ENCODE measurements at places on chromosomes 11 and 22. TPM values are rescaled to one million over a fixed set of nuclear protein-coding genes. Genes with fewer than 3 reads are reported as not detected.
A peak's percentile ranks its signal among the peaks of the same experiment; 100 is the strongest.

GRCh38 chr22:47071807-47072641 lies 309.6 kb downstream of the TBC1D22A start:
- no peak for DNase-seq

GRCh38 chr11:128825050-128825784 lies 41.9 kb downstream of the KCNJ1 start:
- no peak for DNase-seq

GRCh38 chr22:27823221-27823620 lies 21.7 kb upstream of the MN1 start:
- DNase-seq, result no peak

- DNase-seq, result no peak
These were observed 5.7 kb upstream of the ANO1 start for GRCh38 chr11:70072461-70072860.

GRCh38 chr11:6654281-6655019 lies 1.2 kb downstream of the DCHS1 start:
- DNase-seq, result peak; percentile 57

GRCh38 chr11:67274768-67275605 lies 8.7 kb downstream of the GRK2 start:
- peak; percentile 59 for DNase-seq

DNA sequence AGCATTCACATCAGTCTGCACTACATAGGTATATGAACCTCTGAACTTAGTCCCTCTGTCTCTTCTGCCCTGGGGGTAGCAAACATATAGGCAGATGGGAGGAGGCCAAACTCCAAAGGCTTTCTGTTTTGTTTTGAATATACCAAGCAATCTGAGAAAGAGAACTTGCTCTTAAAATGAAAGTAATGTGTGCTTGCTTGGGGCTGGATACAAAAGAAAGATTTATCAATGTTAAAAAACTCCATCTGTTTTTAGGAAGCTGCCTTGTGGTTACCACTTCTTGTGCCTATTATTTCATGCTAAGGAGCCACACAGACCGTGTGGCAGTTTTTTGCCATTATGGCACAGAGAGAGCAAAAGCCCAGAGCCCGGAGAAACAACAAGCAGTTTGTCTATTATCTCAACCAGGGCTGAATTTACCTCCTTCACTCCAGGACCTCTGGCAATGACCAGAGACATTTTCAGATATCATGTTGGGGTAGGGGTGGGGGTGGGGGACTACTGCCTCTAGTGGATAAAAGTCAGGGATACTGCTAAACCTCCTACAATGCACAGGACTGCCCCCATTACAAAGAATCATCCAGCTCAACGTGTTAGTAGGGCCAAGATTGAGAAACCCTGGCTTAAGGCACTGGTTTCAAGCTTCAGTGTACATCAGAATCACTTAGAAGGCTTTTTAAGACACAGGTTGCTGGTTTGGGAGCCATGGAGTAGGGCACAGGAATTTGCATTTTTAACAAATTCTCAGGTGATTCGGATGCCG lies 124.2 kb downstream of the APIP start:
- no peak for DNase-seq

GRCh38 chr11:19474954-19475721 lies 234.4 kb upstream of the E2F8 start:
- no peak for DNase-seq

- DNase-seq, result no peak
These were observed 4.2 kb downstream of the CLDN5 start for GRCh38 chr22:19520007-19520406.

DNA sequence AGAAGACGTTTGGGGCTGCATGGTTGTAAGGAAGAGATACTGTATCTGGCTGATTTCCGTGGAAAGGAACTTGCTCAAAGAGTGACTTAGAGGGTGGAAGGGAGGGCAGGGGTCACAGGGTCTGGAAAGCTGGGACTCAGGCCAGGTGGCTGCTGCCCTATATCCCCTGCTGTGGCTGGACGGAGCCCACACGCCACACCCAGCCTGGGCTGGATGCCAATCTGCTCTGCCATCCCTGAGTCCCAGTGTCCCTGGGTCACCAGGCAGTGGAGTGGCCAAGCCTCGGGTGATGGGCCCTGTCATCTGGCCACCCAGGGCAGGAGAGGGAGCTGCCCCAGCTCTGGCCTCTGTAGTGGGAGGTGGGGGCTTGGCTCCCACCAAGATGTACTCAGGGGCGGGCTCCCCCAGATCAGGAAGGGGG lies 26.5 kb upstream of the KRTAP5-7 start:
- DNase-seq, result no peak

DNA sequence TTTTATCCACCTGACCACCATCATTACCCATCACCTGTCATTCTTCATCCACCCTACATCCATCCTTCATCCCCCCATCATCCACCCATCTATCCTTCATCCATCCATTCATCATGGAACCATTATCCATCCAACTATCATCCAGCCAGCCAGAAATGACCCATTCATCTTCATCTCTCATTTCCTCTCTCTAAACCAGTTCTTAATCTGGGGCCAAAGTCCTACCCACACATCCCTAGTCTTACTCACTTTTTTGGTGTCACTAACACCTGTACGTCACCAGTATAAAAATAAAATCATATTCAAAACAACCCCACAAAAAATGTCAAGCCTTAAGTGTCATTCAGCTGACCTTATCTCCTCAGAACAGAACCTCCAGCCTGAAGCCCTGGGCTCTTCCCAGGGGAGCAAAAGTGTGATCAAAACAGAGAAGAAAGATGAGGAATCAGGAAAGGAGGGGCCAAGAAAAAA lies 12.3 kb downstream of the SPI1 start:
- DNase-seq, result no peak

DNA sequence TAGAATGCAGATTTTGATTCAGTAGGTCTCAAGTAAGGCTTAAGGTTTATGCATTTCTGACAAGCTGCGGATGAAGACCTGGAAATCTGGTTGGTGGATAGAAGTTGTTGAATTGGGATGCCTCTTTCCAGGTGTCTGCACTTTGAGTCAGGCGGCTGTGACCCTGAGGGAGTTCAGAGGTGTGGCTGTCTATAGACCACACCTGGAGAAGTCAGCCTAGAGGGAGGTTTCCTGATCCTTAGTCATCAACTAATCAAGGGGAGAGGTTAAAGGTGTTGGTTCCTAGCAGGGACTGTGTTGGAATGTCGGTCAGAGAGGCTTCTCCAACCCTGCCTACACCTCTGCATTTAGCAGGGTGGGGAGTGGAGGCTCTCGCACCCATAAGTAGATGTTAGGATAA lies 8.0 kb downstream of the GLB1L2 start:
- DNase-seq, result no peak

GRCh38 chr11:114039551-114039950 lies 20.0 kb upstream of the ZBTB16 start:
- DNase-seq, result no peak

GRCh38 chr11:70540196-70540595 lies 141.9 kb downstream of the CTTN start:
- DNase-seq, result no peak

- DNase-seq, result no peak
These were observed 20.6 kb downstream of the PRR5 start for GRCh38 chr22:44722611-44723010.

DNA sequence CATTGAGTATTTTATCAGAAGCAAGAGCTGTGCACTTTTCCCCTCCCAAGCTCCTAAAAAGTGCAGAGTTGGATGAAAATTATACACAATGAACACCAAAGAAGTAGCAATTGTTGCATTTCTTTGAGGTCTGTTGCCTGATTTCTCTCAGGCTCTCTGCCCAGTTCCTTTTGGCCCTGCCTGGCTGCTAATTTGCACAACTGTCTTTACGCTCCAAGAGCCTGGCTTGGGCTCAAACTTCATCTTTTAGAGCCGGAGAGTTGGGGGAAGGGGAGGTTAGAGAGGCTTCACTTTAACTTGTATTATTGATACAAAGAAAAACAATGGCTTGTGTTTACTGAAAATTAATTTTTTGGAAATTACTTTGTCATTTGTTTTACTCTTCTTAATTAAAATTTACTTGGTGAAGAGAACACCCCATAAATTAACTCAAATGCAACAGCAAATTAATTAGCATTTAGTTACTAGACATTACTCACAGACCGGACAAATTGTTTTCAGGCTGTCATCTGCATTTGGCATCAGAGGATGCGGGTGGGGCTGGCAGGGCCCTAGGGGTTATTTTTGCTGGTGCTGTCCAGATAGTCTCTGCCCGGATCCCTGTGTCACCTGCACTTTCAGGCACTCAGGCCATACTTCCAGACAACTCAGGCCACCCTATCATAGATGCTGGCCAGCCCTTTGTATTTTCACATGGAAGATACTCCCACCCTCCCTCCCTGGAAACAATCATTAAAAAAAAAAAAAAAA lies 407.3 kb downstream of the NXPE2 start:
- no peak for DNase-seq

- no peak for DNase-seq
These were observed 3.7 kb downstream of the MIAT start for GRCh38 chr22:26660961-26661578.

GRCh38 chr22:44192098-44192815 lies 11.5 kb downstream of the PARVG start:
- DNase-seq, result no peak

The DKK3 gene
- polyA plus RNA-seq, result 255 TPM

The OR8G1 gene
- polyA plus RNA-seq, result not detected

The CASP1 gene
- 12.9 TPM for polyA plus RNA-seq

The PHF21B gene
- 2.4 TPM for polyA plus RNA-seq

The F2 gene
- 0.10 TPM for polyA plus RNA-seq

The APOL6 gene
- polyA plus RNA-seq, result 18.6 TPM

The ARFGAP2 gene
- 41.5 TPM for polyA plus RNA-seq

The ZNF202 gene
- polyA plus RNA-seq, result 9.9 TPM
